ENCODE measurements at places on chromosomes 16 and 17.
A peak's percentile ranks its signal among the peaks of the same experiment; 100 is the strongest.

DNA sequence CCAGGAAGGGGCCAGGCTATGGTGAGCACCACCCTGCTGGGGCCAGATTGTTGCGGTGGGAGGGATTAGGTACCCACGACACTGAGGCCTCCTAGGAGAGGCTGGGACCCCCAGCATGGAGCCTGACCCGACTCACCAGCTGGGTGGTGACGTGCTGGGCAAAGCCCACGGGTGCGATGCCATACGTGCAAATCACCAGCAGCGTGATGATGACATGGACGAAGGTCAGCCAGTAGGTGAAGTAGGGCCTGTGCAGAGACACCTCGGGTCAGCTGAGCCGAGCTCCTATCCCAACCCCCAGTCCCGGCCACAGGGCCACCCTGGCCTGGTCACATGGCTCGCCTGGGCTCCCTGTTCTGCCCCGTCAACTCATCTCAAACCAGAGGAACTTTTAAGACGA is 7.5 kb downstream of the AANAT start:
- DNase-seq: no peak

DNA sequence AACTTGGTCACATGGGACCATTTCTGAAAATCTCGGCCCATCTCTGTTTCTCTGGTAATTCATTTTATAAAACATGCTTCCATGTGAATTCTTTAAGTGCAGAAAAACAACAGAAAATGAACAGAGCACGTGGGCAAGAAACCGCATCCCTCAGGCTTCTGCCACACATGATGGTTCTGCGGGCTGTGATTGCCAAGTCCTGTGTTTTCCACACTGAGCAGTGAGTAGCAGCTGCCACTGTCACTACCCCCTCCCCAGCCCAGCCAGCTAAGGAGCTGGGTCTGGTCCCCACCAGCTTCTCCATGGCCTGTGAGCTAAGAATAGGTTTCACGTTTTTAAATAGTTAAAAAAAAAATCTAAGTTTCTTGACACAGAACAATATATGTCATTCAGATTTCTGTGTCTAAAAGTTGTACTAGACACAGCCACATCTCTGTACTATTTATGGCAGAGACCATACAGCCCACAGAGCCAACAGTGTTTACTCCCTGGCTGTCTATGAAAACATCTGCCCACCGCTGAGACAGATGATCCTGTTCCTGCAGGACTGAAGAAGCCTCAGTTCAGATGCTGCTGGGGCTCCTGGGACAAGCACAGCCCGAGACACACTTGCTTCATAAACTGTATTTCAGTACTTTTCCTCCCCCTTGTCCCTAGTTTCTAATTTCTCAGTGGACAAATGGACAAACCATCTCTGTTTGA is 41.5 kb downstream of the USP22 start:
- no peak for DNase-seq

GRCh38 chr16:77433146-77433545 is 1.7 kb downstream of the ADAMTS18 start:
- DNase-seq: no peak

- DNase-seq: no peak
Observed at GRCh38 chr17:67289181-67289876, 44.3 kb upstream of the HELZ start.

GRCh38 chr17:28216052-28216451 is 102.9 kb upstream of the TMEM97 start:
- no peak for DNase-seq

DNA sequence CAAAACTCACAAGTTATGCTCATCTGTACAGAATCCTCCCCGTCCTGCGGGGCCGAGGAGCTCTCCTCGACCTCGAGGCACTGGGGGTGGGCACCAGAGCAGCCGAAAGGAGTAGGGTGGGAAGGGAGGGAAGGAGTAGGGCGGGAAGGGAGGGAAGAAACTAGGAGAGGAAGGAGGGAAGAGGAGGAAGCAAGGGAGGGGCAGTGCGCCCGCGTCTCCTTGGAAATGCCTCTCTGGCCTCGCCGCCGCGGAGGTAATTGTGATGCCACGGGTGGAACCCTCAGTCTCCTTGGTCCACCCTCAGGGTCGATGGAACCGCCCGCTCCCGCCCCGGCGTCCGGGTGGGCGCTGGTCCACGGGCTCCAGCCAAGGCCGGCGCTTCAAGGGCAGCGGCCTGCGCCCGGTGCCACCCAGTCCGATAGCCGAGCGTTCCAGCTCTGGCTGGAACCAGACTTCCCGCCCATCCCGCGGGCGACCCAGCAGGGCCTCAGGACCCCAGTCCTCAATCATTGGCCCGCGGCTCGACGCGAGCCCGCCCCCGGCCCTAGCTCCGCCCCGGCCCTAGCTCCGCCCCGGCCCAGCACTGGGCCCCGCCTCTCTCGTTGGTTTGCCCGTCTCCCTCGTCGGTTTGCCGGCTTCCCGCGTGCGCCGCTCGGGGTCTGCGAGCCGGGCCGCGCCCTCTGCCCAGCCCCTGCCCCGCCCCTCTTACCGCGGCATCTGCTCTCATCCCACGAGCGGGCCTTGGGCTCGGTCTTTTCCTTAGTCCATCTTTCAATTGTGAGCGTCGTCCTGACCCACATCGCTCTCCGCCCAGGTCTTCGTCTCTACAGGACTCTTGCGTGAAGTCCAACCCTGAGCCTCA is 596 bp downstream of the PROCA1 start:
- DNase-seq: peak; percentile 87

DNA sequence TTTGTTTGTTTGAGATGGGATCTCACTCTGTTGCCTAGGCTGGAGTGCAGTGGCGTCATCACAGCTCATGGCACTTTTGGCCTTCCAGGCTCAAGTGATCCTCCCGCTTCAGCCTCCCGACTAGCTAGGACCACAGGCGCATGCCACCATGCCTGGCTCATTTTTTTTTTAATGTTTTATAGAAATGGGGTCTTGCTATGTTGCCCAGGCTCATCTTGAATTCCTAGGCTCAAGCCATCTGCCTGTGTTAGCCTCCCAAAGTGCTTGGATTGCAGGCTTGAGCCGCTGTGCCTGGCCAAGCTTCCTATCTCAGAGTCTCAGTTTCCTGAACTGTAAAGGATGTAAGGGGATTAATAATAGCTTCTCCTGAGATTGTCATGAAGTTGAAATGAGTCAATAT is 8.0 kb downstream of the SBK1 start:
- DNase-seq: no peak

GRCh38 chr16:88597856-88598491 is 27.8 kb downstream of the ZC3H18 start:
- no peak for DNase-seq

GRCh38 chr16:23962001-23962400 is 126.2 kb downstream of the PRKCB start:
- no peak for DNase-seq
